HTR-8/SVneo (cell line): ENCODE measurements at places on chromosomes 12 and 14.

- no peak for DNase-seq
These were observed 1468.5 kb upstream of the TMEM132C start for GRCh38 chr12:126798449-126798848.

GRCh38 chr12:10372559-10372958, 17.3 kb downstream of the KLRK1 start:
- no peak for DNase-seq

- DNase-seq, result no peak
These were observed 23.8 kb downstream of the JAG2 start for GRCh38 chr14:105144666-105145380.

GRCh38 chr12:68876461-68876860, 56.5 kb downstream of the CPM start:
- DNase-seq, result no peak

- DNase-seq, result no peak
These were observed 13.6 kb upstream of the ACVR1B start for GRCh38 chr12:51937926-51938325.
